Neuronal stem cell (in vitro differentiated cells): ENCODE measurements at places on chromosomes 5 and 9.

GRCh38 chr9:127187231-127187956, 65.0 kb upstream of the ANGPTL2 start:
- DNase-seq, result no peak

DNA sequence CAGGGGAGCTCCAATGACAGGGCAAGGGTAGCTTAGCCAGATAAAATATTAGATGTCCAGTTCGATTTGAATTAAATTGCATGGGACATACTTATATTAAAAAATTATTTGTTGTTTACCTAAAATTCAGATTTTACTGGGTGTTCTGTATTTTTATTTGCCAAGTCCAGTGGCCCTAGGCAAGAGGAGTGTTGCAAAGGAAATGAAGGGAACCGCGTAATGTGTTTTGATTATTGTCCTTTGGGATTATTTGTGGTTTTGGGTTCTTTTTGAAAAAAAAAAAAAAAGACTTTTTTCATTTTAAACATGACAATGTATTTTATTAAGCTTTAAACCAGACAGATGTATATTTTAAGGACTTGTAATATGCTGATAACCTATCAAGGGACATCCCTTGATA, 179.3 kb downstream of the C9orf152 start:
- DNase-seq, result no peak

DNA sequence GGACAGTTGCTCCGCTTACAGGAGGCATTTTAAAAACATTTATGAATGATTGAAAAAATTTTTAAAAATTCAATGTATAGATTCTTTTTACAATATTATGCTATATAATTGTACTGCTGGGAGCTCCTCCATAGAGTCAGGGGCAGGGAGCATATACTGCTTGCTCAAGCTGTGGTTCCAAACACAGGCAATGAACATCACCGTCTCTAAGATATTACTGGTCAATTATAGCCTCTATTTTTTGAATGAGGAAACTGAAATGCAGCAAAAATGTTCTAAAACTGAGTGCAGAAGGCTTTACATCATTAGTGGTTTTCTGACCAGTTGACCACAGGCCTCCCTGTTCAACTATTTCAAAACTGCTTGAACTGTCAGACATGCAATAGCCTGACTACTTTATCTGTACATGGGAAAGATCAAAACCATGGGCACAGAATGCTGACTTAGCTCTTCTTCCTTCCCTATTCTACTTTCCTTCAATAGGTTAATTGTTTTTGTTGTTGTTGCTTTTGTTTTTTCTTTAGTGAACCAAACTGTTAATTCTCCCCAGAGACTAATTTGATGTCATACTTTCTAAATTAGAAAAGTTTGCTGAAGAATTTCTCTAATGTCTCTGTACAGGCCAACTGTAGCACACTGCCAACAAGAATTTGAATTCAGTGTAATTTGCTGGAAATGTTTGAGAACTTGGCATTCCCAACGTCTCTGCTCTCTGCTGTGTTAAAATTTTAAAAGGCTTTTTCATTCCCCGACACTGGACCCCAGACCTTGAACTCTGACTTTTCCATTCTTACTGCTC, 107.6 kb upstream of the MPDZ start:
- no peak for DNase-seq

- no peak for DNase-seq
Observed at GRCh38 chr5:2465383-2465782, 286.1 kb downstream of the IRX2 start.

- DNase-seq, result no peak
Observed at GRCh38 chr5:146007989-146008388, 71.6 kb downstream of the SH3RF2 start.

DNA sequence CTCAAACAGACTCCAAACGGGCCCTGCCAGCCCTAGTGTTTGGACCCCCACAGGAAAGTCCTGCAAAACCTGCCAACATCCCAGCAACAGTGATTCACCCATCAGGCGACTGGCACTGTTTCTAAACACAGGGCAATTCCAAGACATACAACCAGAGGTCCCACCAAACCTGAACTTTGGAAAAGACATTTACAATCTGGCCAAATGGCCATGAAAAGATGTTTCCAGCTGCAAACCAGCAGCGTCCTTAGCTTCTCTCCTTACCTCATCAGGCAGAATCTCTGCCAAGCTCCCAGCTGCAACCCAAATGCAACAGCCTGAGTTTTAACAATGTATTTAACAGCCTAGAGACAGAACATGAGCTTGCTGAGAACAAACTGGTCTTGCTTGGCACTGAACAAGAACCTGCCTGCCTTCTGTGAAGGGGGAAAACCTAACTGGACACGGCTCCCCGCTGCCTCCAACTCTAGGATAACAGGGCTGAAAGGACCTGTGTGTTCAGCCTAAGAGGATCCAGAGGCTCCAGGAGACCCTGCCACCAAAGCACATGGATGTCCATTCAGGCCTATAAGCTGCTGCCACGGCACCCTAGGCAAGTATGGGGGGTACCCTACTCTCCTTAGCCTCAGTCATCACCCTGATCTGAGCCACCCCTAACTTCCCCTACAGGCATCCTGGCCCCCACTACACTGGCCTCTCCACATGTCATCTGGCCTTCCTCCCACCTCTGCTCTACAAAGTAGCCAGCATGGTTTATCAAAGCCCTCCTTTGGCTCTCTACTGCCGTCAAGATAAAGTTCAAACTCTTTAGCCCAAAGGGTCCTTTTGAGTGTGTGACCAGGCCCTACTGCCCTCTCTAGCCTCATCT, 5.6 kb downstream of the P4HA2 start:
- DNase-seq, result no peak

DNA sequence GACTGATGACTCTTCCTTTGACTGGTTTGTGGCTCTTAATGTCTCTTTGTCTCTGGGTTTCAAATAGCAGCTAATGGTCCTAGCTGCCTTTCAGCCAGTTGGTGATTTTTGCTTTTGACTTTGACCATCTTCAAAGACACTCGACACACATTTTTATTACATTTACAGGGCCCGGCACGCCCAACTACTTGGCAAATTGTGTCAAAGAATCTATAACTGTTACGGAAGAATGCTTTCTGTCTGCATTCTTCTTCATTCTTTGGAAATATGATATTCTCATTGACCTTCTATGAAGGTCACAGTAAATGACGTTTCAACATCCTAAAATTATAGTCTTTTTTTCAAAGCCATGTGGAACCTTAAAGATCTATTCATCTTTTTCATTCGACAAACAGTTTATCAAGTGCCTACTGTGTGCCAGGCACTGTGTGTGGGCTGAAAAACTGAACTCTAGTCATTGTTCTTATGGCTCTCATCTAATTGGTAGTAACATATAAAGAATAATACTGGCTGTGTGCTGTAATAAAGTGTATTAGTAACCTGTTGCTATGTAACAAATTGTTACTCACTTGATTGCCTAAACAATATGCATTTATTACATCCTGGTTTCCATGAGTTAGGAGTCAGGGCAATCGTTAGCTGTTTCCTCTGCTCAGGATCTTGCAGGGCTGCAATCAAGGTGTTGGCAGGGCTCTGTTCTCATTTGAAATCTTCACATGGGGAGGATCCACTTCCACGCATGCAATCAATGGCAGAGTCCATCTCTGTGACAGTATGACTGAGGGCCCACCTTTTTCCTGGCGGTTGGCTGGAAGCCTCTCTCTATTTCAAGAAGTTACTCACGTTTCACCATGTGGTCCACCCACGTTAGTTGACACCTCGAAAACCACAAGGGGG, 7.0 kb upstream of the WHRN start:
- DNase-seq, result no peak

- no peak for DNase-seq
Observed at GRCh38 chr5:55582256-55582655, 47.5 kb upstream of the PLPP1 start.

GRCh38 chr5:10825897-10826644, 65.0 kb upstream of the DAP start:
- no peak for DNase-seq

- no peak for DNase-seq
Observed at GRCh38 chr5:76085243-76085579, 2.0 kb downstream of the SV2C start.

DNA sequence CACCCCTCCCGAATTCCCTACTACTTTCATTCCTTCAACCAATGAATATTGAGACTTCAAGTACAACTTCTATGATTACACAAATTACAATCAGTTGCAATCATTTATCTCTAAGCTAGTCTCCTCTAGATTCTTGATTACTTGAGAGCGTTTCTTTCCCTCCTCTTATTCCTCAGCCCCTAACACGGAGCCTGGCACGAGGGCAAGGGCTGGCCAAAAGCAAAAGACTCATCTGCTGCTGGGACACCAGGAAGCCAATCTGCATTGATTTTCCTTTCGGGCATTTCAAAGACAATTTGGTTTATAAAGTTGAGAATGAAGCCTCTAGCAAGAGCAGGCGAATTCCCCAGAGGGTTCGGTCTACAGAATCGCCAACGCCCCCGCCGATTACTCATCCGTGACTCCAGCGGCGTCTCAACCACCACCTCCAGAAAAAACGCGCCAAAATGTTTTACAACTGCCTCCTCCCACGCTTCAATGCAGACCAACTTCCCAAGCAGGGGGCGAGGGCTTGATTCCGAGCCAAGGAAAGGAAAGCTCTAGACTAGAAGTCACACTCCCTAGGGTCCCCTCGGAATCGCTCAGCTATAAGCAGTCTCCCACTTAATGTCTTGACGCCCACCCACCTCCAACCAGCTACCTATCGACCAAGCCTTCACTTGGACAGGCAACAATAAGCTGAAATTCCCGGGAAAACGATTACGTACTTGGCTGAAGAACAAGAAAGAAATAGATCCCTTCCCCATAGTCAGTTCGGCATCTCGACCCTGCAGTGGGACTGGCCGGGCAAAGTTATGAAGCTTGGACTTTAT, 1.5 kb downstream of the PCSK1 start:
- DNase-seq, result no peak

DNA sequence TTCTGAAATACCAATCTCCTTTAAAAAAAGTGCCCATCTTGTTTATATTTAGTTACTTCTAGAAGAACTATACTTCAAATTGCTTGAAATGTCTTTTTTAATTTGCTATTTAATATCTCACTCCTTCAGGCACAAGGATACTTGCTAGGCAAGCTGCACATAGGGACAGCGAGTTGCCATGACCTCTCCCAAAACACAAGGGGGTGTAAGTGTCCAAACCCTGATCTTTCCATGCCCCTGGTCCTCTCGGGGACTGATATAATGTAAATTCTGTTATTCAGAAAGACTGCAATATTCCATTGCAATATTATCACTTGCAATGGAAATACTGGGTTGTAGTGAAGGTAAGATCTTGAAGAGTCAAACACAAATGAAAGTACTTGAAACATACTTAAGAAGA, 480.4 kb downstream of the CETN3 start:
- DNase-seq, result no peak

GRCh38 chr5:33457817-33458216, 17.1 kb downstream of the TARS1 start:
- DNase-seq, result no peak

- no peak for DNase-seq
Observed at GRCh38 chr9:109739760-109740159, 40.2 kb upstream of the PALM2AKAP2 start.

DNA sequence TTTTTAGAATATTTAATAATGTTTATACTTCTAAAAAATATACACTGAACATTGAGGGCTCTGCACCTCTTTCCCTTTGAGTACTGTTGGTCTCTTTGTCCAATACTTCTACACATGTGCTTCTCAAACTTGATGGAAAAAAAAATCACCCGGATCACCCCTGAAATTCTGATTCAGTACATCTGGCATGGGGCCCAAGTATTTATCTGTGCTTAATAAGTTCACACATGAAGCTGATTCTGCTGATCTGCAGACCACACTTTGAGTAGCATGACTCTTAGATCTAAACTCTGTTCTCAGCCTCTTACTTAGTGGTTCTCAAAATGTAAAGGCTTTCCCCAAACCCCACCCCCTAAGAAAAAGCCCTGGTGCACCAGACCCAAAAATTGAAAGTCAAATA, 12.0 kb downstream of the RUSC2 start:
- DNase-seq, result no peak

DNA sequence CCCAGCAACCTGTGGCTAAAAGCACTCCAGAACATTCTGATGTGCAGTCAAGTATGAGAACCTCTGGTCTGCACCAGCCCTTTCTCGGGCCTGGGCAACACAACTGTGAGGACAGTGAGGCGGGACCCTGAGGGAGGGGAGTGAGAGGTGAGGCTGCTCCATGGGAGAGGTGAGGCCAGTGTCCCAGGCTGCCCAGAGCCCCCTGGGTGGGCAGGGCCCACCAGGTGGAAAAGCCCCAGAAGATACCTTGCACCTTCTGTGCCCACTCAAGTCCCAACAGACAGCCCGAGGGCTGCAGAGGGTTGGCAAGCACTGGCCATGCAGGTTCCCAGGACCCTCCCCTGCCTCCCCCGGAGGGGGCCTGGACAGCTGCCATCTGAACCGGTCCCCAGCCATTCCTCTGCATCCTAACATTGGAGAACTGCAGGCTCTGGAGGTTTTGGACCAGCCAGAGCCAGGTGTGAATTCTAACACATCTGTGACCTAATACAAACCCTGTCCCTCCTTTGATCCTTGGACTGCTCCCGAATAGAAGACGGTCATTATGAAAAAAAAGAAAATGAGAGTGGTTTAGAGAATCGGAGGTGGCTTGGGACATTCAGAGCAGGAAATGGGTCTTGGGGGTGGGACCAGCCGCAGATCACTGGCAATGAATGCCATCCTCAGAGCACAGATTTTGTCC, 57.0 kb downstream of the DUSP1 start:
- no peak for DNase-seq

DNA sequence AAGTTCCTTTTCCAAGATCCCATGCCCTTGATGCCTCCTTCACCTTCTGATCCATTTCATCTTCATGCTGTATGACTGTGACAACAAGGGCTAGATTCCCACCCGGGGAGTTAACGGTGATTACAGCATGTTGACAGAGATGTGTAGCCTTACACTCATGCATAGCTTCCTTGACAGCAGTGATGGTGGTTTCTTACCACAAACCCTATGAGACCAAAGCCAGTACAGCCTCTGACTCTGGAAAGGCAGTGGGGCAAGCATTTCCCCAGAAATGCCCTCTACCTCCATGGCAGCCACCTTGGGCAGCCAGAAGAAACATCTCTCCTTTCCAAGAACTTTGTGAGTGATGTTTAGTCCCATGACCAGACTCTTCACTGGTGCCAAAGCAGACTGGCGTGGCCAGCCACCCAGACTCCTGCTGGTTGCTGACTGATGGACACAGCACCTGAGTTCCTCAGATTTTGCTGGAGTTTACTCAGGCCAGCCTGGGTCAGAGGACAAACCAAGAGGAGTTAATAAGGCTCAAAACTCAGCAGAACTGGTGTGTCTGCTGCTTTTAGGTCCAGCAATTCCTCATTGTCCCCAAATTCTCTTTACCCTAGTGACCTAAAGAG, 199.7 kb upstream of the SLC27A6 start:
- DNase-seq, result no peak

GRCh38 chr5:103562453-103563157, at the start of gene NUDT12:
Gene NUDT12 (minus strand): TSS chr5:103562789. CDS start chr5:103560248, 2,541 bp downstream.
- peak; percentile 64 for DNase-seq

DNA sequence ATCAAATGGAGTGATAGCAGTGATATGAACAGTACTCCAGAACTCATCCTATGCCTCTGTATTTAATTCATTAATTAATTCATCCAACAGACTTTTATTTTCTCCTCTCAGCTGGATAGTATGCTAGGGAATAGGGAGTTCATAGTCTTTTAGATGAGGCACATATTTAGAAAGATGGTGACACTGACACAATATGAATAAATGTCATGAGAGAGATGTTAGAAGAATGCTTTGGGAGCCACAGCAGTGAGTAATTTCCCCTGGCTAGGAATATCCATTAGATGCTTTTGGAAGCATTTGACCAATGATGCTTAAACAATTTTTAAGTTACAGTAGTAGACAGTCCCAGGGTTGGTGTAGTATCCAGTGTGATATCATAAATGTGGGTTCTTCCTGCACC, 428.7 kb upstream of the SGCD start:
- no peak for DNase-seq

- no peak for DNase-seq
Observed at GRCh38 chr9:4734150-4734549, 6.9 kb downstream of the AK3 start.

GRCh38 chr9:122226758-122227574, 1.8 kb downstream of the LHX6 start:
- DNase-seq, result no peak
